ENCODE measurements at places on chromosomes 6 and 20.

DNA sequence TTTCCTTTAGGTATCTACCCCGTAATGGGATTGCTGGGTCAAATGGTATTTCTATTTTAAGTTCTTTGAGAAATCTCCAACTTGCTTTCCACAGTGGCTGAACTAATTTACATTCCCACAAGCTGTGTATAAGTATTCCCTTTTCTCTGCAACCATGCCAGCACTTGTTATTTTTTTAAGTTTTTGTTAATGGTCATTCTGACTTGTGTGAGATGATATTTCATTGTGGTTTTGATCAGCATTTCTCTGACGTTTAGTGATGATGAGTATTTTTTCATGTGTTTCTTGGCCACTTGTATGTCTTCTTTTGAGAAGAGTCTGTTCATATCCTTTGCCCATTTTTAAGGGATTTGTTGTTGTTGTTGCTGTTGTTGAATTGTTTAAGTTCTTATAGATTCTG, 871.1 kb downstream of the KIF16B start:
- H3K36me3 ChIP-seq, result no peaks in the 10 kb centered on the region
- no peak overlapping the region for H3K27ac ChIP-seq
- no peak overlapping the region for H3K4me3 ChIP-seq
- H3K4me1 ChIP-seq, result no peaks in the 10 kb centered on the region
- no peaks in the 10 kb centered on the region for H3K27me3 ChIP-seq

GRCh38 chr6:71724456-71725125, 161.8 kb upstream of the RIMS1 start:
- DNase-seq, result no peak
- H3K27ac ChIP-seq, result no peak overlapping the region
- H3K27me3 ChIP-seq, result no peaks in the 10 kb centered on the region
- no peak overlapping the region for H3K4me3 ChIP-seq

- H3K4me3 ChIP-seq, result no peak overlapping the region
- no peaks in the 10 kb centered on the region for H3K27me3 ChIP-seq
- DNase-seq, result no peak
- H3K36me3 ChIP-seq, result no peaks in the 10 kb centered on the region
- peaks cover 5% of the 10 kb centered on the region for H3K4me1 ChIP-seq
Observed at GRCh38 chr6:82917346-82918064, 148.1 kb downstream of the UBE3D start.

DNA sequence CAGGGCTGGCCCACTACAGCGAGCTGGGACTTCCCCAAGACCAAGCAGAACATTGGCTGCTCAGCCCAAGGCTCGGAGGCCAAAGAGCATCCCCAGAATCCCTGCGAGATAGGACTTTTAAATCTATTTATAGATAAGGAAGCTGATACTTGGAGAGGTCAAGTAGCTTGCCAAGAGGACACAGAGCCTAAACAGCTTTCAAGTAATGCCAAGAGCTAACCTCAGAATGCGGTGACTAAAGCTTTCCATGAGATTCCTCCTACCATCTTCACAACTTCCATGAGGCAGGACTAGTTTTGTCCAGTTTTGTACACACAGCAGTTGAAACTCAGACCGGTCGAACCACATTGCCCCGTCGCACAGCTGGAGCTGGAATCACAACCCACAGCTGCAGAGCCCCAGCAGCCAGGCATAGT, 168.1 kb upstream of the TOP1 start:
- H3K27ac ChIP-seq, result no peak overlapping the region
- no peaks in the 10 kb centered on the region for H3K27me3 ChIP-seq
- no peaks in the 10 kb centered on the region for H3K4me1 ChIP-seq

GRCh38 chr6:38114976-38115625, 295.6 kb downstream of the ZFAND3 start:
- no peaks in the 10 kb centered on the region for H3K36me3 ChIP-seq
- no peaks in the 10 kb centered on the region for H3K27me3 ChIP-seq

DNA sequence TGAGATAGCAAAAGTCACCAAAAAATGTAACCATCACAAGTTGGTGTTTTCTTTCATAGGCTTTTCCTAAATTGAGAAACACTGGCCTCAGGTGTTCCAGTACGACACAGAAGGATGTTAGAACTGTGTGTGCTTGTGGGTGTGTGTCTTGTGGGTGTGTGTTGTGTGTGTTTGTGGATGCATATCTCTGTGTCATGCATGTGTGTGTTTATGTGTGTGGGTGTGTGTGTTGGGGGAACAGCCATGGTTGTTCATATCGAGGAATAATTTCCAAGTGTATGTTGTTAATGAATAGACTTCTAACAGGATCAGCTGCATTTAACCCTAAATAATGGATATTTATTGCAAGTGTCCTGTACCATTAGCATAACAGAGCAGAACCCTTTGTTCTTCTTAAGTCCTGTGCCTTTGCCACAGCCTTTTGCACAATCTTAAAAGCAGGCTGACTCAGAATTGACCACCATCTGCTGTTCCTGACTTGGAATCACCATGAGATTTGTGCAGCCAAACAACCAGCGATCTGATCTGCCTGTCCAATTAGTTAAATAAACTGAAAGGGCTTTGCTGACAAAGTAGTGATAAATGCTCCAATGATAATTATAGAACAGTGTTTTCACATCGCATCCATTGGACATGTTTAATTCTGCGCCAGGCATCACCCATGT, 7.6 kb downstream of the CD93 start:
- no peaks in the 10 kb centered on the region for H3K4me1 ChIP-seq
- no peaks in the 10 kb centered on the region for H3K27me3 ChIP-seq
- no peak overlapping the region for H3K4me3 ChIP-seq
- no peak for DNase-seq

DNA sequence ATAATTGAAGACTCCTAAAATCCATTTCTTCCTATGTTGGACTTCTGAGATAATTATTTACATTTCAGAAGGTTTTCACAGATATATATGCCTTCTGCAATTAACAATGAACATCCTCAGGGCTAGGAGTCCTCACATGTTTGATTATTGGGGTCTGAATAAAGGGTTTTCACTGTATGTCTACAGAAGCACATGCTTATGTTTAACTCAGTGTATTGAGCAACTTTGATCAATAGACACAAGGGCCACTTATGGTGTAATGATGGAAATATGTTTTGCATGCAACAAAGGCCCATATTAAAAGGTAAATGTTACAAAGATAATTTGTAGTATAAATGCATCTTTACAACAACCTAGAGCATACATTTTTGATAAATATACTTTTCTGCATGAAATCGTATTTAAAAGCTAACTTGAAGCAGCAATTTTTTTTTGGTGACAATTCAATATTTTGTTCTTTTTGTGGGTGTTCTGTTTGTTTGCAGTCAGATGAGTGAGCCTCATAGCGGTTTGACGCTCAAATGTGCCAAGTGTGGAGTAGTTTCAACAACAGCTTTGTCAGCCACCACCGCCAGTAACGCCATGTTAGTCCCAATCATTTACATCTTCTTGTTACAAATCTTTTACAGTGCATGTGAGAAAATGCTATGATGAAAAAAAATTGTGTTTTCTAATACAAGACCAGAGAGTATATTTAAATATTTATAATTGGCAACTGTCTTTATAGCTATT, 458.2 kb downstream of the LMBRD1 start:
- H3K4me3 ChIP-seq, result no peak overlapping the region
- no peaks in the 10 kb centered on the region for H3K4me1 ChIP-seq
- H3K27ac ChIP-seq, result no peak overlapping the region
- H3K36me3 ChIP-seq, result no peaks in the 10 kb centered on the region
- no peaks in the 10 kb centered on the region for H3K27me3 ChIP-seq
- no peak for DNase-seq

- no peaks in the 10 kb centered on the region for H3K36me3 ChIP-seq
- no peaks in the 10 kb centered on the region for H3K27me3 ChIP-seq
- H3K4me1 ChIP-seq, result no peaks in the 10 kb centered on the region
- H3K4me3 ChIP-seq, result no peak overlapping the region
- no peak overlapping the region for H3K27ac ChIP-seq
- DNase-seq, result no peak
Observed at GRCh38 chr6:104689551-104690205, 170.0 kb downstream of the HACE1 start.

DNA sequence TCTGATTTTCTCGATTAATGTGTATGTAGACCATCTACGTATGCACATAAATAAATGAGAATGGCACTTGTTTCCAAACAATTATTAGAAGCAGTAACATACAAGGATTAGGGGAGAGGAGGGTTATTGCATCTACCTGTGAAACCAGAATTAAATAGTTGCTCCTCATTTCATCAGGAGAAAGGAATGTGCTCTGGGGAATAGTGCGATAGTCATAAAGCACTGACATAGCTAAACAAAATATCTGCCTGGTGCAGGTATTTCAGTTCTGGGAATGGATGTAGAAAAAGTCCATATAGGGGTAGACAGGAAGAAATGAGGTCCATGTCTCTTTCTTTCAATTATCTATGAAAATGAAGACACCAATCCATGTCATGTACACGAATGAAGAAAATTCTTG, 1.6 kb upstream of the ID4 start:
- DNase-seq, result no peak
- H3K4me3 ChIP-seq, result no peak overlapping the region
- H3K27me3 ChIP-seq, result no peaks in the 10 kb centered on the region
- no peak overlapping the region for H3K27ac ChIP-seq

DNA sequence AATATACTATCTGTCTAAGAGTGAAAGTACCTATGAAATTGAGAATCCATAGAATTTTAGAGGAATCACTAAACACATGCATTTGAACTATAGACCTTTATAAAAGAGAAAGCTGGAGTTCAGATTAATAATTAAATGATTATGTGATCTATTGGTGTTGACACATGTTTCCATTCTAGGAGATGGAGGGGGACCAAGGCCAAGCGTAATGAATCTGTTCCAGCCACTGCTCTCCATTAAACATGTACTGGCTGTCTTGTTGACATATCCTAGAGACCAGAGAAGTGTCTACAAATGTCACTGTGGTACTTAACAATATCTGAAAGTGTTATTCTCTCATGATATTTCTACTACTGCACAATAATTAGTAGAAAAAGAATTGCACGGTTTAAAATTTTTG, 432.4 kb downstream of the BMP2 start:
- H3K36me3 ChIP-seq, result no peaks in the 10 kb centered on the region
- H3K27me3 ChIP-seq, result no peaks in the 10 kb centered on the region
- no peak for DNase-seq
- H3K27ac ChIP-seq, result no peak overlapping the region
- no peaks in the 10 kb centered on the region for H3K4me1 ChIP-seq

- H3K4me1 ChIP-seq, result peaks cover 3% of the 10 kb centered on the region
- no peak overlapping the region for H3K27ac ChIP-seq
- peak; percentile 68 for DNase-seq
- H3K36me3 ChIP-seq, result no peaks in the 10 kb centered on the region
Observed at GRCh38 chr20:47576516-47577033, 74.9 kb downstream of the NCOA3 start.

- no peaks in the 10 kb centered on the region for H3K36me3 ChIP-seq
- no peak for DNase-seq
- no peak overlapping the region for H3K27ac ChIP-seq
- no peak overlapping the region for H3K4me3 ChIP-seq
Observed at GRCh38 chr6:70820778-70821177, 136.1 kb downstream of the B3GAT2 start.

DNA sequence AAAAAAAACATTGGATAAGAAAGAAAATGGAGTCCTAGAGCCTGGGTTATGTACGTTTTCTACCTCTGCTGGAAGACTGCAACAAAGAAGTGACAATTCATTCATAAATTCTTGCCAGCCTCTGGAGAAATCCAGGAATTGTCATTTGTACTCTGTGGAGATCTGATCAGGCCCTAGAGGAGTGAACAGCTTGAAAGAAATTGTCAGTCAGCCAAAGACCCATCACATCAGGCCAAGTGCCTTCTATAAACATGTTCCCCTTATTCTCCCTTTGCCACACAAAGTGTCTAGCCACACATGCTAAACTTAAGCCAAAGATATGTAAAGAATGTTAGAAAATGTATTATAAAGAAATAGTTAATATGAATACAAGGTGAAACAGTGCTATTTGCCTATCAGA, 152.4 kb downstream of the ADAT2 start:
- no peaks in the 10 kb centered on the region for H3K36me3 ChIP-seq
- no peak for DNase-seq
- no peaks in the 10 kb centered on the region for H3K4me1 ChIP-seq
- no peak overlapping the region for H3K27ac ChIP-seq
- no peak overlapping the region for H3K4me3 ChIP-seq

- H3K4me1 ChIP-seq, result no peaks in the 10 kb centered on the region
- H3K27ac ChIP-seq, result no peak overlapping the region
- no peak overlapping the region for H3K4me3 ChIP-seq
- no peaks in the 10 kb centered on the region for H3K27me3 ChIP-seq
- DNase-seq, result no peak
Observed at GRCh38 chr6:54426995-54427394, 118.8 kb downstream of the TINAG start.

GRCh38 chr6:103280417-103280816, 1579.3 kb downstream of the HACE1 start:
- no peaks in the 10 kb centered on the region for H3K36me3 ChIP-seq
- H3K4me1 ChIP-seq, result no peaks in the 10 kb centered on the region
- no peak overlapping the region for H3K27ac ChIP-seq

- no peaks in the 10 kb centered on the region for H3K36me3 ChIP-seq
- H3K27me3 ChIP-seq, result no peaks in the 10 kb centered on the region
- no peak overlapping the region for H3K27ac ChIP-seq
- no peak for DNase-seq
- H3K4me3 ChIP-seq, result no peak overlapping the region
Observed at GRCh38 chr6:138944412-138944811, 43.6 kb downstream of the REPS1 start.

- no peak overlapping the region for H3K4me3 ChIP-seq
- DNase-seq, result no peak
- H3K27me3 ChIP-seq, result no peaks in the 10 kb centered on the region
- H3K36me3 ChIP-seq, result no peaks in the 10 kb centered on the region
- H3K27ac ChIP-seq, result no peak overlapping the region
Observed at GRCh38 chr20:56353356-56353755, 5.4 kb upstream of the FAM210B start.

GRCh38 chr6:129236001-129236517, 353.1 kb downstream of the LAMA2 start:
- no peaks in the 10 kb centered on the region for H3K27me3 ChIP-seq
- H3K36me3 ChIP-seq, result no peaks in the 10 kb centered on the region
- no peaks in the 10 kb centered on the region for H3K4me1 ChIP-seq
- H3K27ac ChIP-seq, result no peak overlapping the region

GRCh38 chr6:69303382-69303781, 493.4 kb downstream of the LMBRD1 start:
- H3K27me3 ChIP-seq, result no peaks in the 10 kb centered on the region
- no peak overlapping the region for H3K27ac ChIP-seq
- no peak for DNase-seq
- H3K4me3 ChIP-seq, result no peak overlapping the region
- H3K36me3 ChIP-seq, result no peaks in the 10 kb centered on the region

DNA sequence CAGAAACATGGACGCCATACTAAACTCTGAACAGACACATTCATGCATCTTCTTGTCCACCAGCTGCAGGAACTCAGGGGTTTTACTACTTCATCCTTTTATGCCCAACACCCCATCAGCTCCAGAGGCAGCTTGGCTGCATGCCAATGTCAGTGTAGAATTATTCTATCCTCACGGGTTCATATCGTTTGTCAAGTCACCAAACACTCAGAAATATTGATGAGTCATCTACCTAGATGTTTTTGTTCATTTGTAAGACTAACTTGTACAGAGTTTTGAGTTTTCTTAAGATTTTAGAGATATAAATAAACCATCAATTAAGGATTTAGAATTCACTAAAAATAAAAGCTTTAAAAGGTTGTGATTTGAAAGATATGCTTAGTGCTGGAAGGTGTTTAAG, 590.7 kb upstream of the FLRT3 start:
- no peaks in the 10 kb centered on the region for H3K27me3 ChIP-seq
- no peak for DNase-seq
- H3K4me3 ChIP-seq, result no peak overlapping the region
- no peaks in the 10 kb centered on the region for H3K36me3 ChIP-seq
- H3K27ac ChIP-seq, result no peak overlapping the region
- H3K4me1 ChIP-seq, result no peaks in the 10 kb centered on the region

Data from aorta (tissue), 5 donors.